ENCODE measurements at places on chromosomes 13 and 19.

- DNase-seq, result no peak
These were observed 7.1 kb upstream of the S1PR2 start for GRCh38 chr19:10238172-10238783.

DNA sequence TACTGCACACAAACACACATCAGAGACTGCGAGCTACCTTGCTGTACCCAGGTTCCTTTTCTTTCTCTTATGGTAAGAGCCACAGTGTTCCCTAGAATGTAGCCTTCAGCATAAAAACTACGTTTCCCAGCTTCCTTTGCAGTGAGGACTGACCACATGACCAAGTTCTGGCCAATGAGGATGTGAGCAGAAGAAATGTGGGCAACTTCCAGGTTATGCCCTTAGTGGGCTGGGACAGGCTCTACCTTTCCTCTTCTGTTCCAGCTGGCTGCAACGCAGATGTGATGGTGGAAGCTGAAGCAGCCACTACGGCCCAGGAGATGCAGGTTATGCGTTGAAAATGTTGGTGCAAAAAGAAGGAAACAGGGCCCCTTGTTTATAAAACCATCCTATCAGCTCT lies 27.5 kb downstream of the VRK3 start:
- no peak for DNase-seq

- DNase-seq, result no peak
These were observed 27.5 kb downstream of the GGACT start for GRCh38 chr13:100561158-100561499.

DNA sequence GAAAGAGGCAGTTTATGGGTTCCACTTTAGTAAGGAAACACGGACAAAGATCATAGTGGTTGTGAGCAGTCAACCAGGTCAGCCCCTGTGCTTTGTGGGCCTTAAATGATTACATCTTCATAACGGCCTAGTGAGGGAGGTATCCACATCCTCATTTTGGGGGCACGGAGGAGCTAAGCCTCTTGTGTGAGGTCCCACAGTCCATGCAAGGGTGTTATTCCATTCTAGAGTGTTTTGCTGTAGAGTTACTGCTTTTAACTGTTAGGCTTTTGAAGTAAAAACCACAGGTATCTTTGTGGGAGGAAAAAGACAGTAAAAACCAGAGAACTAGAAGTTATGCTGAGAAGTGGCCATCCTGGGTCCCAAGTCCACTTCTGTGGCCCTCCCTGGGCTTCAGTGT lies 4.0 kb downstream of the NOP53 start:
- no peak for DNase-seq

GRCh38 chr13:35716729-35717128 lies 240.2 kb upstream of the MAB21L1 start:
- no peak for DNase-seq

DNA sequence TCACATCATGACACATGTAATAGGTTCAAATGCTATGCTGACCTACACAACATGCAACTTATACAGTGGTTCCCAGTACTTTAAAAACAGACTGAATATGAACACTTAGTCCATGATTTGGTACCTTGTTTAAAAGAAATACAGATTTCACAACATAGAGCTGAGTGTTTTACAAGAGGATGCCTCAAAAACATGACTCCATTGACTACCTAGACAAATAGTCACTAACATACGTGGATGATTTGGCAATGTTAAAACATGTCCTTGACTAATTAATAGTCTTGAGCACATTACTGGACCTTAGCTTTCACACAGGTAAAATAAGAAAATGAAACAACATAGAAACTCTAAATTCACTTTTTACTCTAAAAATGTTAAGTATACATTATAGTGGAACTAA lies 300.1 kb downstream of the DIAPH3 start:
- DNase-seq, result no peak

DNA sequence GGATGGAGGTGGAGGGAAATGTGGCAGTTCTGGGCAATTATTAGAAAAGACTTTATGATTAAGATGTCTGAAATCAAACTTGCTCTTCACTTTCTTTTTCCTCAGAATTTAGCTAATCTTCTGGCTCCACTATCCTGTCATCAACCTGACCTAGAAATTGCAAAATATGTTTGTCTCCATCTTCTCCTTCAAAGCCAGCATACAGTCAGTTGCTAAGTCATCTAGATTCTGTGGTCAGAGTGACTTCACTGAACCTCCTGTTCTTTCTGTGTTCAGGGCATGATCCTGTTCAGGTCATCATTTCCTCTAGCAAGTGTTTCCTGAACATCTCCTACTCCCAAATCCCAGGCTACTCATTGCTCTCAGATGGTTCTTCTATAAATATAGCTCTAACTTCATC lies 10.8 kb upstream of the CCNA1 start:
- no peak for DNase-seq

- DNase-seq, result no peak
These were observed 10.6 kb downstream of the CALM3 start for GRCh38 chr19:46611776-46612175.

GRCh38 chr13:20499986-20500385 lies 25.7 kb downstream of the CRYL1 start:
- DNase-seq, result no peak

- DNase-seq, result no peak
These were observed 92.3 kb downstream of the COL4A1 start for GRCh38 chr13:110214637-110215036.

GRCh38 chr13:20093951-20094350 lies 66.9 kb downstream of the GJA3 start:
- no peak for DNase-seq

DNA sequence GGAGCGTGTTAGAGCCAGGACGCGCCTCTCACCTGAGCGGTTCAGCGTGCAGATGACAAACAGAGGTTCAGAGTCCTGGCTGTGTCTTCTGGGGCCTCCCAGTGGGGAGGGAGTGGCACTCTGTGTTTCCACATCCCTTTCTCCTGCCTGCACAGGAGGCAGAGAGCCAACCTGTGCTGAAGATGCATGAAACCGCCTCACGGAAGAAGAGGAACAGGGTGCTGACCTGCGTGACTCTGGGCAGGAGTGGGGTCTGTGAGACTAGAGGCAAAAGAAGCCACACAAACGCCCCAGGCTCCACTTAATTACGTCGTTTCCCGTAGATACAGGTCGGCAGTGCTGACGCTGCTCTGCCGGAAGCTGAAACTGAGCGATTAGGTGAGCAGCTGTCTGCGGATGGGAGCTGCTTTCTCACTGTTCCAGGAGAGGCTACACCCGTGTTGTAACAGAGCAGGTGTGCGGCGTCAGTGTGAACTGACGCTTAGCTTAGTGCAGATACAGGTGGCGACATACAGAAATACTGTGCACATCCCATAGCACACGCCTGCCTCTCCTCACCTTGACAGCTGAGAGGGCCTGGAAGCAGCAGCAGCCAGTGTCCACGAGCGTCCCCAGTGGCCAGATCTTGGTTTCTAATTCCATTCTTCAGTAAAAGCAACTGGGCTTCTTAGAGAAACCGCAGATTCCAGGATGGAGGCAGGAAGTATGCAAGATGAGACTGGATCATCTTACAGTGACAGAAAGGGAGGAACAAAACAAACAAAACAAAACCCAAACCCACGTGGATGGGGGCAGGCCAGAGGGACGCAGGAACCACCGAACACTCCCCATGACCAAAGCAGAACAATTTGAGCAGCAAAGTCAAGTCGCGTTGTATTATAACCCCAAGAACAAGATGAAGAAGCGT lies 37.7 kb upstream of the MCF2L start:
- no peak for DNase-seq

DNA sequence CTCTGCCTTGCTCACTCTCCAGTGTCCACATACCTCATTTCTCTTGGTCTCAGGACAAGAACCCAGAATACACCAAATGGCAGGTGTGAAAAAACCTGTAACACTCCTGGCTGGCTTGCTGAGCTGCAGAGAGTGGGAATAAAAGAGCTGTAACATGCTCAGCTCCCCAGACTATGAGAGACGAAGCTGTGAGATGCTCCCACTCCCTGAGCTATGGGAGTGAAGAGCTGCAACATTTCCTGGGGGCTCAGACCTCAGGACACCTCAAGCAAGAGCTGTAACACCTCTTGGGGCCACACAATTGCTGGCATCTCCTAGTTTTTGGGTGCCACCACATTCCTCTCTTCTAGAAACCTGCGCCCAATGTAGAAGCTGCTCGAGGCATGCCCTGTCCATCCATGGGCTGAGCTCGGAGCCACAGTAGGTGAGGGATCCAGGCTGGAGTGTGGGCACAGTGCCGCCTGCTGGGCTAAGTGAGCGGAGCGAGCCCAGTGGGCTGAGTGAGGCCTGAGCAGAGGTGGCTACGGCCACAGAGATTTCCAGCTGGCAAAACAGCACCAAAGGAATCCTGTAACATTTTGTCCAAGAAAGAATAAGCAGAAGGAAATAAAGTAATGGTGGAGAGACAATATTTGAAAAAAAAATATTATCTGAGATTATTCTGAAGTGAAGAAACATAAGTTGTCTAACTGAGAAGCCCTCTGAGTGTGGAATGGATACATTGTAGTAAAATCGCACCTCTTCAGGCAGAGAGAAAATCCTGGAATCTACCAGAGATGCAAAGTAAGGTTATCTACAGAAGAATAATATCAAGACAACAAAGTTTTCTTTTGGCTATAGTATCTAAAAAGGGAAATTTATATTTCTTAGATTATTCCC lies 186.2 kb upstream of the PCDH9 start:
- no peak for DNase-seq

GRCh38 chr13:63614874-63615612 lies 2199.4 kb upstream of the PCDH20 start:
- DNase-seq, result no peak

DNA sequence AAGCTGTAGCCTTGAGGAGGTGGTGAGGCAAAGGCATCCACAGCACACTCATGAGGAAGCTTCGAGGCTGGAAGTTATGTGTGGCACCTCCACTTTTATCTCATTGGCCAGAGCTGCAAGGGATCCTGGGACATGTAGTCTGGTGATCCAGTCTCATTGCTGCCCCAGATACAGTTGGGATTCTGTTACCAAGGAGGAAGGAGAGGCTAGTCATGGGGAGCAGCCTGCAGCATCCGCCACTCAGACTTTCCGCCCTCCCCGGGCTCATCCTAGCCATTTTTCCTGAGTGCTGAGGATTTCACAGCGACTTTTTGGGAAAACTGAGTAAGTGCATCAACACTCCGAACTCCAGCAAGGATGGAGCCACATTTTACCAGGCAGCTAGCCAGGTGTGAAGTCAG lies 74.4 kb downstream of the DPF1 start:
- DNase-seq, result no peak

GRCh38 chr13:23583491-23583890 lies 13.3 kb downstream of the TNFRSF19 start:
- DNase-seq, result no peak

DNA sequence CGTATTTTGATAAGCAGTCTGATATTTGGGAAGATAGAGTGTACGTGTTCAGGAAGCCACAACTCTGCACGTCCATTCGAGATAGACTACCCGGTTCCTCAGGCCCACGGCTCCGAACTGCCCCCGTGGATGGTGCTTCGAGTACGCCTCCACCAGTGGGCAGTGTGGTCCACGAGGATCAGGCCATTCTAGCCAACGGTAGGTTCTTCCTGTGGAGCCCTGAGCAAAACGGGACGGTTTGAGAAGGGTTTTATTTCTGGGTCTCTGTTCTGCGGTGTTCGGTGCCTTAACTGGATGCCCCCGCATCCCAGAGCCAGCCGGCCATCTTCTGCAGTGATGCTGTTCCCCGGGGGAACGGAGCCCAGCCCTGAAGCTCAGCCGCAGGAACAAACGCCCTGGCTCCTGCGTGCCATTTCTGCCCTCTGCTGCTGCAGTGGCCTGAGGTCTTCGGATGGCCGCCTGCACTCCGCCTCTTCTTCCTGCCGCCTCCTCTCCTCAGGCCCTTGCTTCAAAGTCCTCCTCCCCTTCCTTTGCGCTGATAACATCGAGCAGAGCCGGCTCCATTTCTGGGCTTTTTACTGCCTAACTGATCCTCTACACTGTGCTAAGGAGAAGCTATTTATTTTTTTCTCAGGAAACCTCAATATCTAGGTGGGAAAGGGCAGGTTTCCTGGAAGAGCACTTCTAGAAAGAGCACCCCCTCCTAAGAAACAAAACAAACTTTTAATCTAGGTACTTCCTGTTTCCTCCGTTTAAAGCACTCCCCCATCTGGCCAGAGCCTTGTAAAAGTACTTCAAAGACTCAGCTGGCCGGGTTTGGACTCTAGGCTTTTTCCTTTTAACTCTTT lies 36.2 kb upstream of the SLC46A3 start:
- DNase-seq, result no peak

DNA sequence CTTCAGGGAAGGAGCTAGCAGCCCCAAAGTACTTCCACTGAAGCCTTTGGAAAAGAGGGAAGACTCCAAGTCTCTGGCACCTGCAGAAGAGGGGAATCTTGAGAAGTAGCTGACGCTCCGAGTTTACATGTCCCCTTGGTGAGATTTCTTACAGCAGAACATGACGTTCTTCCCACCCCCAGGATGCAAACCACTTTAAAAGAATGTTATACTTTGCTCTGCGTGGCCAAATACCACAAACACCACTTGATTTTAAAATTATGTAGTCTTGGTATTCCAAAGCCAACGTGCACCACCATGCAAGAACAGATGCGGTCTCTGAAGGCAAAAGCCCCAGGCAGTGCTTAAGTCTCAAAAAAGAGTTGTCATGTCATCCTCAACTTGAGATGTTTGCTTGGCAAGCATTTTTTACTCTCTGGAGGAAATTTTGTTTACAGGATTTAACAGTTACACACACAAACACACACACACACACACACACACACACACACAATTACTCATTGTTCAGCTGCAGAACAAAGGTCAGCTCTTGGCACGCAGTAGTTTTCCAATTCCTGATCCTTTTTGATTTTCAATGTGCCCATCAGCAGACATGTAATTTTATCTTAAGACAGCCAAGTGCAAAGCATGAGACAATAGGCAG lies 106.1 kb downstream of the RGCC start:
- no peak for DNase-seq

DNA sequence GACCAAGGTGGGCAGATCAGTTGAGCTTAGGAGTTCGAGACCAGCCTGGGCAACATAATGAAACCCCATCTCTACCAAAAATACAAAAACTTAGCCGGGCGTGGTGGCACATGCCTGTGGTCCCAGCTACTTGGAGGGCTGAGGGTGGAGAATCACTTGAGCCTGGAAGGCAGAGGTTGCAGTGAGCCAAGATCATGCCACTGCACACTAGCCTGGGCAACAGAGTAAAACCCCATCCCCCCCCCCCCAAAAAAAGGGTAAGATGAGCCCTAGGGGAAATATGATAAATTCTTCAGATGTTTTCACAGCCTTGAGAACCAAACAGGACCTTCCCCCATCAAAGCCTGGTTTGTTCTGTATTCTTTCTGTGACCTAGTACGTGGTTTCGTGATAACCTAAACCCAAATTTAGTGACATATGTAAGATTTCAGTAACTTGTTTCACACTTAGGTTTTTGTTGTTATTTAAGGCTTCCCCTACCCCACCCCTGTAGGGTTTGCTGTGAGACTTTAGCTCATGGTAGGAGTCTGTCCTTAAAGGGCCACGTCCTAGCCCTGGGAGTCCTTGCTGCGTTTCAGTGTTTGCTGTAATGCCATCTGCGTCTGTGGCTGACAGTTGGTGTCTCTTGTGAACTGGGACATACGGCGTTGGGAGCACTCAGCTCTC lies 49.6 kb downstream of the MYO9B start:
- DNase-seq, result no peak

- DNase-seq, result no peak
These were observed 179.8 kb downstream of the TBC1D4 start for GRCh38 chr13:75302071-75302698.

- DNase-seq, result no peak
These were observed 28.9 kb downstream of the TDRD12 start for GRCh38 chr19:32748497-32748896.

- no peak for DNase-seq
These were observed 11.4 kb downstream of the ELF1 start for GRCh38 chr13:41007744-41008128.

GRCh38 chr13:42656161-42656560 lies 82.2 kb downstream of the TNFSF11 start:
- DNase-seq, result no peak
